ENCODE measurements at places on chromosomes 2 and 18.

GRCh38 chr2:214836568-214836967, 27.1 kb upstream of the BARD1 start:
- DNase-seq = no peak

GRCh38 chr2:134683561-134684112, 35.2 kb downstream of the TMEM163 start:
- no peak for DNase-seq

DNA sequence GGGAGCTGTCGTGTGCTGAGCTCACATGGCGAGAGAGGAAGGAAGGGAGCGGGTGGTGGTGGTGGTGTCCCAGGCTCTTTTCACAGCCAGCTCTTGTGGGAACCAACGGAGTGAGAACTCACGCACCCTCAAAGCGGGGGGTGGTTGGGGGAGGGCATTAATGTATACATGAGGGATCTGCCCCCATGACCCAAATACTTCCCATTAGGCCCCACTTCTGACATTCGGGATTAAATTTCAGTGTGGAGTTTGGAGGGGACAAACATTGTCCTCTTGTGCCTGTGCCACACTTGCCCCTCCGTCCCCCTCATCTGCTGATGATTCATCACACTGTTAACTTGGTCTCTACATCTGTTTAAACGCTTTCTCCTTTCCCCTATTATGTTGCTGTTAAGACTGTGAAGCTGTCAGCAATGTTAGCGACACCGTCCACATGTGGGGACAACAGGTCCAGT, 22.5 kb downstream of the INPP4A start:
- peak; percentile 16 for DNase-seq

DNA sequence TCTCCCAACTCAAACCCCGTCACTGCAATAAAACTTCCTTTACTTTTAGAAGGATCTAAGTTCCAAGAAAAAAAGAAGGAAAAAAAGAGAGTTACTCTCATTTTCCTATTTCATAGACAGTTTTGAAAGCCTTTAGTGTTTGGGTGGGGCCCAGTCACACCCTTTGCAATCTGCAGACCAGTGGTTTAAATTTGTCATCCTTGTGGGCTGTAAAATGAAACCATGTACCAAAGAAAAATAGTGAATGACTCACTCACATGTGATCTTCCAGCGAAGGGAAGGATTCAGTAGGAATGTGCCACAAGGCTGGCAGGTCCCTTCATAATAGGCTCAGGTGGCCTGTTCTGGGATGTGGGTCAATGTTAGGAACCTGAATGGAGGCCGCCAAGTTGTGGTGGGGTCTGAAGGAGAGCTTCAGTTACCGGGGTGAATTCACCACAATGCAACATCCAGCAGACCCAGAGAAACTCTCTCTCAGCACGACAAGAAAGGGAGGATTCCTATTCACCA, 28.3 kb downstream of the ANXA4 start:
- no peak for DNase-seq

- no peak for DNase-seq
Measured at GRCh38 chr2:126653109-126653508, 2.8 kb upstream of the GYPC start.

GRCh38 chr18:37565977-37566478, 430 bp upstream of the CELF4 start:
- DNase-seq = no peak

DNA sequence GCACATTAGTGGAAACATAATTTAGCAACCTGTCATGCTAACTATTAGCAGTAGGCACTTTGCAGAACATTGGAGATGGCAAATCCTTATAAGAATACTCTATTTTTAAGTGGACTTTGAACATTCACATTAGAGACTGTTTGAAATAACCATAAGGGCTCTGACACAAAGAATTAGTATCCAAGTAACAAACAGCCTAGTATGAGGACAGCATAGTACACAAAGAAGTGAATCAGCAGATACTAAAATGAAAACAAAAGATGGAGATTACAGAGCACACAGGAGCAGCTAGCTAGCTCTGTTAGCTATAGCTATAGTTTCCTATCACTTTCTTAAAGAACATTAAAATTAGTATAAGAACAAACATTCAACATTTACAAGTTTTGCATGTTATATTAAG, 256.3 kb upstream of the SPOPL start:
- no peak for DNase-seq

DNA sequence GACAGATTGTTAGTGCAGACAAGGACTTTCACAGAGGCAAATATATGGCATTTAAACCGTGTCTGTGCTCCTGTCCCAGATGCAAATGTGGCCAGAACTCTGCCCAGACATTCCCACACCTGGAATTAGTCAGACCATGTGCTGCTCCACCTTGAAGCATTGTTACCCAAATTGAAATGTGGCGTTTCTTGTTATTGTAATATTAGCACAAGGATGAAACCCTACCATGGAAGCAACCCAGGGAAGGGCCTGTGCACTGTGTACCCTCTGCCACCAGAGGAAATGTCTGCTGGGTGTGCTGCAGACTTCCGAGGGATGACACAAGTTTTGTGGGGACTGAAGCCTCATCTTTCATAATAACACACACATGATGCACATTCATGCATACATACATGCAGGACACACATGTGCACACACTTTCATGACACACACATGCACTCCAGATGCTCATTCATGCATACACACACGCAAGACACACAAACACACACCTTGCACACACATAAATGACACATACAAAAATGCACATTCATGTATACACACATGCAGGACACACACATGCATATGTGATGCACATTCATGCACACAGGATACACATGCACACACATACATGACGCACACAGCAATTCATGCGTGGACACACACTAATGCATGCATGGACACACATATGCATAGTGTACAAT, 133.2 kb upstream of the SNTG2 start:
- no peak for DNase-seq

DNA sequence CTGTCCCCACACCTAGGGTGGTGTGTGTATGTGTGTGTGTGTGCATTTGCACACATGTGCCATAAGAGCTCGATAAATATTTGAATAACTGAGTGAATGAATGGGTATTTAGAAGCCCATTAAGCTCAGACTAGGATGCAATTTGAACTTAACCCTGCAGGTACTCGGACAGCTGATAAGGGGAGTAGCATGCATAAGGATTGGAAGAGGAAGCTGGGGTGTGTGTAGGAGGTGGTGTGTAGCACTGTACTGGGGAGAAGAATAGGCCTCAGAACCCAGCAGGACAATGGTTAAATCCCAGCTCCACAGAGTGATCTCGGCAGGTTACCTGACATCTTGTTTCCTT, 1.8 kb upstream of the KCNF1 start:
- no peak for DNase-seq

DNA sequence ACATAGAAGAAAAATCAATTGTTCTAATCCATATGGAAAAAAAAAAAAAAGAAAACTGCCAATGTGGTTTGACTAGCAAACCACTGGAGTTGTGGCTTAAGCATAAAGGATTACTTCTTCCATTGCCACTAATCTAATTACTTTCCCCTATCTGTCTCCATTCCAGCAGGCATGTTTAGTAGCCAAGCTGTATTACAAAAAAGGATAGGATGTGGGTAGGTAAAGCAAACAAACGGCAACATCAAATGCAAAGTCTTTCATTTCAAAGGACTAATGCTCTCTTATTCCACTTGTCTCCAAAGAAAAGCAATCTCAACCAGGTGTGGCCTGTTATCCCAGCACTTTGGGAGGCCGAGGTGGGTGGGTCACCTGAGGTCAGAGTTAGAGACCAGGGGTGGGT, 36.5 kb downstream of the SLC8A1 start:
- DNase-seq = no peak
